Substantia nigra (tissue), 51 donors: ENCODE measurements at places on chromosomes 3 and 15.

GRCh38 chr3:4743371-4743770, 235.9 kb upstream of the BHLHE40 start:
- DNase-seq = no peak

DNA sequence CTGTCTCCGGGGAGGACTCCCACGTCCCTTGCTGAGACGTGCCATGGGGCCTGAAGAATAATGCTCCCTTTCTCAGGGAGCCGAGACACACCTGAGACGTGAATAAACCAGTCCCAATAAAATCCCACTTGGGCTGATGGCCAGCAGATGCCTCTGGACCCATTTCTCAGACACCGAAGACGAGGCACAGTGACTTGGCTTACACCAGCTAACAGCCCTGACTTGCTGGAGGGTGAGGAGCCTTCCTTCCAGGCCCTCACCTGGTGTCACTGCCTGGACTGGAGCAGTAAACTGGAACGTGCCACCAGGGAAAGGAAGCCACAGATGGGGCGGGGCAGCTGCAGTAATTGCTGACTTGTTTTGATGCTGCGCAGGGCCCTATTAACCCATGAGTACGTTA, 189.7 kb downstream of the PDZRN3 start:
- DNase-seq = no peak

DNA sequence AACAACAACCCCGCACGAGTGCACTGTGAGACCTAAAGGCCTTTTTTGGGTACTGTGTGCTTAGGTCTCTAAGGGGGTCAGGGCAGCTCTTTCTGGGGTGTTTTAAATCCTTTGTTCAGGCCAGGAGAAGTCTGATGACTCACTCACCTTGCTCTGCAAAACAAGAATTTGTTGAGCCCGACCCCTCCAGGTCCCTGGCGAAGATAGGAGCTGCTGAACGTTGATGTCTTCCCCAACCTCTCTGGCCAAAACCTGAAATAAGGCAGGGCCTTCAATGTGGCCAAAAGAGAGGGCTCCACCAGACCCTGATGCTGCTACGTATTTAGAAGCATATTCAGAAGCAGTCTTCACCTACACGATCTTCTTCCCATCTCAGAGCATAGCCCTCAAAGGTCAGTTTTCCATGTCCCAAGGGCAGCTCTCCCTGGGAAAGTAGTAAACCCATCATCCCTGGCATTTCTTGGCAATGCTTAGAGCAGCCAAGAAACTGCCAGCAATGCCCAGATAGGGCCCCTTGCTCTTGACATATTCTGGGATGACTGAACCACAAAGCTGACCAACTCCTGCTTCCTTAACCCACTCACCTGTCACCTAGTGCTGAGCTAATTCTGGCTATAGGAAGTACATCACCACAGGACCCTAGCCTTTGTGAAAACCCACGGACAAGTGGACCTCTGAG, 27.1 kb downstream of the CCDC13 start:
- no peak for DNase-seq

- DNase-seq = no peak
Observed at GRCh38 chr3:34200576-34200975, 402.1 kb downstream of the PDCD6IP start.

DNA sequence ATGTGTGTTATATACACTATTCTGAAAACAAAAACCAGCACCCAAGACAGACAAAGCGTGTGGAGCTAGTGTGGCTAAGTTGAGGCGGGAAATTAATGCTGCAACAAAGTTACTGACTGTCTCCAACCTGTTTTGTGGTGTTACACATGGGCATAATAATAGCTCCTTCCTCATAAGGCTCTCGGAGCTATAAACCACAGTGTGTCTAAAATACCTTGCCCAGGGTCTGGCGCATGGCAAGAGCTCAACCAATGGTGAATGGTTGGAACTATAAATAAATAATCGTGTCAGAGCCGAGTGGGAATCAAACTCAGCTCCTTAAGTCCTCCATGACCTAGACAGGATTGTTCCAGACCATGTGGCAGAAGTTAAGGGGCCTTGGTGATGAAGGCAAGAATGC, 35.9 kb upstream of the TFRC start:
- DNase-seq = no peak

DNA sequence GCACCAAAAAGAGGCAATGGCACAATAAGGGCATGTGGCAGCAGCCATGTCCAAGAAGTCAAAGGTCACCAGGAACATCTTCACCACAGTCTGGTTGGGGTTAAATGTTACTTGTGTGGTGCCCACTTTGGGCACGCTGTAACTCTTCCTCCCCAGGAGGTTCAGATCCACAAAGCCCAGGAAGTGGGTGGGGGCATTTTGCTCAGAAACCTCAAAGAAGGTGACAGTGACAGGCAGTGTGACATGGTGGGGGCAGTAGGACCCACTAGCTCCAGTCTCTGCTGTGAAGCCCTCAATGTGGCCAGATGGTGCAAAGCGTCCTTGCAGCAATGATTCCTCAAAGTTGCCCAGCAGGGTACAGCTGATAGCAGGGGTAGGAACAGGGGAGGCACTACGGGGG, 5.8 kb downstream of the ZNF80 start:
- DNase-seq = no peak

GRCh38 chr3:132488151-132488550, 70.8 kb downstream of the DNAJC13 start:
- no peak for DNase-seq

DNA sequence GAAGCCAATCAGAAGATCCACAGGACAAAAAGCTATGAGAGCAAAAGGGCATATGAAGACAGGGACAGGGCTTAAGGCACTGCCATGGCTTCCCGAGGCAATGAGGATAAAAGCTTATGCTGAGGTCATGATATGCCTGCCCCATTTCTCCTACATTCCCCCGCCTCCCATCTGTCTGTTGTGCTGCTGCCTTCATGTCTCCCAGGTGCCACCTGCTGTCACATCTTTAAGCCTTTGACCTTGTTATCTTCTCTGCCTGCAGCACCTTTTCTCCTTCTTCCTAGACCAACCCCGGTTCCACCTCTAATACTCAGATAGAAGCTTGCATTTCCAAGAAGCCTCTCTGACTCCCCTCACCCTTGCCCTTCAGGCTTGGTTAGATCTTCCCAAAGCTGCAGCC, 213.8 kb downstream of the ARRDC4 start:
- no peak for DNase-seq

DNA sequence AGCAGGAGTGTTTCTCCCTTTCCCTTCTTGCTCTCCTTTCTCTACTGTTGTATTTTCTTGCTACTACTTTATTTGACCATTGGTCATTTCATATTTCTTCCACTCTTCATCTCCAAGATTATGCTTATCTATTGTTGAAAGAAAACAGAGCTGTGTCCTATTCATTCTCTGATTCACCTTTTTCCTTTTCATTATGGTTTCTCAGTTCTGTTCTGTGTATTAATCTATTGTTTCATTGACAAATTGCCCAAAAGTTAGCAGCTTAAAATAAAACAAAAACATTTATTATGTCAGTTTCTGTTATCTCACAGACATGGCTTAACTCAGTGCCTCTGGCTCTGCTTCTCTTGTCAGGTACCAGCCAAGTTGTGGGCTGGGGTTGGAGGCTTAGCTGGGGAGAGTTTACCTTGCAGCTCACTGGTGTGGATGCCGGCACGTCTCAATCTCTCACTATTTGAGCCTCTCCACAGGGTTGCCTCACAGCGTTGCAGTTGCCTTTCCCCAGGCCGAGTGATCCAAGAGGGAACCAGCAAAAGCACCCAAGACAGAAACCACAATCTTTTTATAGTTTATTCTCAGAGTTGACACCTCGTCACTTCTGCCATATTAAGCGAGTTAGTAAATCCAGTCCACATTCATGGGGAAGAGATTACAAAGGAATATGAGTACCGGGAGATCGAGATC, 36.9 kb upstream of the FILIP1L start:
- DNase-seq = no peak

- no peak for DNase-seq
Observed at GRCh38 chr15:73928241-73928579, 1.9 kb downstream of the LOXL1 start.

DNA sequence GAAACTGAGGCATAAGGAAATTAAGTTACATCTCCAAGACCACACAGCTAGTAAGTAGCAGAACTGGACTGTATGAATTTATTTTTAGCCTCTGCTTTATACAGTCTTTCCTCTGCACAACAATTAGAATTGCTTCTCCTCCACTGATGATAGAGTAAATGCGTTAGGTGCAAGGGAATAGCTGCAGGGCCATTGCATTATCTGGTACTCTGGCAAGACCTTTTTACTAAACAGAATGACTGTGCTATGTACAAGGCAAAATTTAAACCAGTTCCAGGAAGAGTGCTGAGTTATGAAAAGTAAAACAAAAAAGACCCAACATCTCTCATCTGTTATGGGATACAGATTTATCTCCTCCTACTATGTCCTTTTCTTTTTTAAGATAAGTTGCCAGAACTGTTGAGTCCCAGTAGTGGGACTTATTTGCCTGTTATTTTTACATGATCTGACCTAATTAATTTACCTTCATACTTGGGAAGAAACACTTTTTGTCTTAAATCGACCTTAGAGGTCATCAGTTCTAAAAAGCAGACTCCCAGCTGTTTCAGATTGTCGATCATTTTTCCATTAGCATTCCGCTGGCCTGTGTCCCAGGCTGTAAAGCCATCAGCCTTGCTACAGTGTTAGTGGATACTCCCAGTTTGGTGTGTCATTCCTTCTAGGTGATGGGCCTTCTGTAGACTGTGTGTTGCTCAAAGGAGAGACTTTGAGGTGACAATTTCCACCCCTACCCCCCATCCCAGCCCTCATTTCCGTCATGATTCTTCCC, 147.5 kb upstream of the NUDT16 start:
- DNase-seq = no peak

- no peak for DNase-seq
Observed at GRCh38 chr3:127794402-127794801, 27.9 kb downstream of the MGLL start.

DNA sequence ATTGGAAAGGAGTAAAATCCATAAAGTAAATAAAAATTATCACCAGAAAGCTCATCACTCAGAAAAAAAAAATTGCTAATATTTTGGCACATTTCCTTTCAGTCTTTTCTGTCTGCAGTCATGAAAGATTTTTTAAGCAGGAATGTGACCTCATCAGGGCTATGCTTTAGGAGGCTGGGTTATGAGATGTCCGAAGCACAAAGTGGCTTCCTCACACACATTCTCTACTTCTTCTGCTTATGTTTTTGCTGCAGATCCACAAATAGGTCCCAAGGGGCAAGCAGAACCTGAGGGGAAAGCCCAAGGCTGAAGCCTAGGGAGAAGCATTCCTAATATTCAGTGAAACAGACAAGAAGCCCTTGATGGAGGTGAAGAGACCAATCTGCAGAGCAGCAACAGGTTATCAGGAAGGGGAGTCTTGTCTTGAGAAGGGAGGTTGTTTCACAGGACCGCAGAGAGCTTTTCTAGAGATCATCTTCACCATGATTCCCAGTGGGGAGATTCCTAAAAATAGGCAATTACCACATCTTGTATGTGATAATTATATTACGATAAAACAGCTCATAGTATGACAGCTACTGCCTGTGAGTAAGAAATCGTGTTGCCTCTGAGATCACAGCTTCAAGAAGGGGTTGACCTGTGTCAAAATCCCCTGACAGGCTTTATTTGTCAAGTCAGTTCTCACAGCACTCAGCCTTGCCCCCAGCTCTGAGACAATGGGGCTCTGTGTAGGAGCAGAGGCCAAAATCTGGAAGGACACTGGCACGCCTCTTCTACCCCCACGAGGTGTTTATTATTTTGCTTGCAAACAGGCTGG, 60.5 kb downstream of the IGF2BP2 start:
- DNase-seq = no peak

DNA sequence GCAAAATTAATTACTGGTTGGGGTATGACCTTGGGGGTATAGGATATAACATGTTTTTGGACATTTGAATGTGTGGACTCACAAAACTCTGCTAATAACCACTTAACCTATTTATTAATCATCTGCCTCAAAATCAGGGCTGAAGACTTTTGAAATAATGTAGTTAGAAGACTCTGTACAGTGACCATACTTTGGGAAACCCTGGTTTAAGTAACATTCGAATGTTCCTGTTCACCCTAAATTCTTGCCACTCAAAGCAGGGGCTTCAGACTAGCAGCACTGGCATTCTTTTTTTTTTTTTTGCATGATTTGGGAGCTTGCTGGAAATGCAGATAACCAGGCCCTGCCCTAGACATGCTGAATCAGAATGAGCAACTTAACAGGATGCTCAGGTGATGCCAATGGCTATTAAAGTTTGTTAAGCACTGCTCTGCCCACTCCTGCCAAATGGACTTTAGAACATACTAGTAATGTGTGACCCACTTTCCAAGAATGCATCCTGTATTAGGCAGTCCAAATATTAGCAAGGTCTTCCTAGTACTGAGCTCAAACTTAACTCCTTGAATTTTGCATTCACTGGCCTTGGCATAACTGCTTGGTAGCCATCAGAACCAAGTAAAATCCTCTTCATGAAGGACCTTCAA, 12.7 kb upstream of the ST3GAL6 start:
- no peak for DNase-seq

GRCh38 chr3:194271460-194272035, 79.6 kb downstream of the CPN2 start:
- no peak for DNase-seq

GRCh38 chr3:143972155-143972504, 507 bp downstream of the DIPK2A start:
- DNase-seq = no peak

- no peak for DNase-seq
Observed at GRCh38 chr3:188165596-188165995, 11.6 kb downstream of the LPP start.

GRCh38 chr3:13500133-13500885, 20.2 kb downstream of the HDAC11 start:
- DNase-seq = no peak

DNA sequence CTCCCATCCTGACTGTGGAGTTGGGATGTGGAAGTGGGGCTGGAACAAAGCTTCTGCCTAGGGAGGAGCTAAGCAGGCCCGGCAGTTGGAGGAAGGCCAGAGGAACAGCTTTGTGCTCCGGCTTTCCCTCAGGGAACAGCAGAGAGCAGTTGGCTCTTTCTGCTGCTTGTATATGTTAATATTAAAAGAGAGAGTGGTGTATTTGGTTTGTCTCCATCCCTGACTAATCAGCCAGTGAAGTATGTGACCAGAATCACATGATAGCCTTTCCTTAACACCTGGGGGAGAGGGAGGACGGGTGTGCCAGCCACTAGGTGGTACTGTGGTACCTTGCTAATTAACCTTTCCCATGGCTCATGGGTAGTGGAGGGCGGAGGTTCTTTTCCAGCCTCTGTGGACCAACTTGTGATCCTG, 10.0 kb downstream of the EIF2B5 start:
- DNase-seq = no peak
